Smooth muscle cell of the umbilical artery (primary cell): ENCODE measurements at places on chromosomes 2 and 18. TPM values are rescaled to one million over a fixed set of nuclear protein-coding genes. Genes with fewer than 3 reads are reported as not detected.

The ARHGAP15 gene
- total RNA-seq, result not detected in 2 replicates

The PROM2 gene
- 0.30 and 0.83 TPM in 2 replicates for total RNA-seq

The CRYGD gene
- total RNA-seq, result not detected in 2 replicates

The SIX2 gene
- total RNA-seq, result 0.05 TPM in 1 of 2 replicates, not detected in the other

The LMAN2L gene
- total RNA-seq, result 37.8 and 45.1 TPM in 2 replicates

The DSG1 gene
- not detected in 2 replicates for total RNA-seq

The PCARE gene
- total RNA-seq, result not detected in 2 replicates

The NOL4 gene
- total RNA-seq, result 0.23 and 0.30 TPM in 2 replicates

The C2orf72 gene
- total RNA-seq, result 1.1 and 1.2 TPM in 2 replicates

The VWA3B gene
- total RNA-seq, result 0.09 TPM in 1 of 2 replicates, not detected in the other

The WDR7 gene
- total RNA-seq, result 21.1 and 24.1 TPM in 2 replicates

The UNC80 gene
- not detected in 2 replicates for total RNA-seq

The RAB6C gene
- total RNA-seq, result not detected in 2 replicates

The RND3 gene
- 325 and 420 TPM in 2 replicates for total RNA-seq

The GDF7 gene
- under 0.01 and 0.05 TPM in 2 replicates for total RNA-seq

The CHRND gene
- not detected in 2 replicates for total RNA-seq

The REG3A gene
- not detected in 2 replicates for total RNA-seq

The CABYR gene
- 4.5 and 5.8 TPM in 2 replicates for total RNA-seq

The DIS3L2 gene
- total RNA-seq, result 20.8 and 21.4 TPM in 2 replicates

The C2orf66 gene
- 0.28 and 0.30 TPM in 2 replicates for total RNA-seq

The COLEC12 gene
- 0.28 and 0.30 TPM in 2 replicates for total RNA-seq

The OTOS gene
- not detected in 2 replicates for total RNA-seq

The CDH20 gene
- total RNA-seq, result 0.05 TPM in 1 of 2 replicates, not detected in the other

The CCDC68 gene
- 5.0 and 6.2 TPM in 2 replicates for total RNA-seq

The PIKFYVE gene
- total RNA-seq, result 35.9 TPM in 2 replicates

The APOB gene
- under 0.01 TPM in 1 of 2 replicates, not detected in the other for total RNA-seq

The MALL gene
- total RNA-seq, result 0.30 and 1.2 TPM in 2 replicates

The DHRS9 gene
- 0.09 TPM in 1 of 2 replicates, not detected in the other for total RNA-seq

The OTX1 gene
- not detected in 2 replicates for total RNA-seq

The DPYSL5 gene
- not detected in 2 replicates for total RNA-seq

The KCNG3 gene
- 0.05 TPM in 1 of 2 replicates, not detected in the other for total RNA-seq

The FBXO48 gene
- 0.30 and 0.37 TPM in 2 replicates for total RNA-seq

The ABCG5 gene
- total RNA-seq, result not detected in 2 replicates

The ZNF397 gene
- total RNA-seq, result 15.8 and 17.2 TPM in 2 replicates

The SKOR2 gene
- total RNA-seq, result not detected in 2 replicates

The TCF7L1 gene
- 1.3 and 2.1 TPM in 2 replicates for total RNA-seq

The SESTD1 gene
- total RNA-seq, result 14.6 and 23.4 TPM in 2 replicates

The GPR17 gene
- not detected in 2 replicates for total RNA-seq

The ALPI gene
- total RNA-seq, result not detected in 2 replicates

The ZNF236 gene
- 9.9 and 15.4 TPM in 2 replicates for total RNA-seq

The KCNJ13 gene
- 0.14 and 2.7 TPM in 2 replicates for total RNA-seq

The DTNA gene
- 6.8 and 18.1 TPM in 2 replicates for total RNA-seq

The ANKRD30BL gene
- not detected in 2 replicates for total RNA-seq

The HRH4 gene
- 0.05 and 0.30 TPM in 2 replicates for total RNA-seq

The PIEZO2 gene
- total RNA-seq, result 1.1 and 8.0 TPM in 2 replicates

The ZRANB3 gene
- total RNA-seq, result 7.1 and 12.2 TPM in 2 replicates

The ANKRD23 gene
- total RNA-seq, result 1.2 and 1.7 TPM in 2 replicates

The XDH gene
- total RNA-seq, result 0.69 TPM in 1 of 2 replicates, not detected in the other

The SERPINB3 gene
- total RNA-seq, result not detected in 2 replicates

The BMP10 gene
- total RNA-seq, result not detected in 2 replicates

The LOXL3 gene
- 87.4 and 203 TPM in 2 replicates for total RNA-seq

The CHN1 gene
- total RNA-seq, result 36.2 and 53.1 TPM in 2 replicates

The MOGAT1 gene
- total RNA-seq, result not detected in 2 replicates

The DSC1 gene
- total RNA-seq, result 0.05 and 0.30 TPM in 2 replicates

The KCNG2 gene
- not detected in 2 replicates for total RNA-seq

The MFF gene
- total RNA-seq, result 67.7 and 78.6 TPM in 2 replicates

The TRIM54 gene
- not detected in 2 replicates for total RNA-seq
